NCI-H2029 (cell line): ENCODE measurements at places on chromosomes 11 and 22.

DNA sequence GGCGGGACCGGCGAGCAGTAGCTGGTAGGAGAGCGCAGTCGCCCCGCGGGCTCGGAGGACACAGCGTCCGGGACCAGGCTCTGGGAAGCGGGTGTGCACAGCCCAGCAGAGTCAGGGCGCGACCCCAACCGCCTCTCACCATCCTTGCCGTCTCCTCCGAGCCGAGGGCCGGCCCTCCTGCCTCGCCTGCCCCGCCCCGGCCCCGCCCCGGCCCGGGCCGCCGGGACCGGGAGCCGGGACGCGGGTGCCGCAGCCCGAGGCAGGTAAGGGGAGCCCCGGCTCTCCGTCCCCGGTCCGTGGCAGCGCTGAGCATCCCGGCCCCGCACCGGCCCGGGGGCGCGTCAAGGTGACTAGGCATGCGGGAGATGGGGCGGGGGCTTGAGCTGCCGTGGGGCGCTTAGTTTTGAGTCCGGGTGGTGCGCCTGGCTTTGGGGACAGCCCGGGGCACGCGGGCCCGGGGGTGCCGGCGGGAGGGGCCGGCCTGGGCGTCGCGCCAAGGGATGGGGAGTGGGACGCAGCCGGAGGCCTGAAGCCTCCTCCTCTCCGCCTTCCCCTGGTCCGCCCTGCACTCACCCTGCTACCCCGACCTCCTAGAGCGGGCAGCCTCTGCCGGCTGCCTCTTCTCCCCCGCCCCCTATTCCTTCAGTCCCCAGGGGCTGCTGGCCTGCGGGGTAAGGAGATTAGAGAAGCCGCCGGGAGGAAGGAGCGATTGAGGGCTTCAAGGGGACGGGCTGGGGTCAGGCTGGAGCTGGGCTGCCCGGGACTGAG, at the start of gene ABCG4:
Gene ABCG4, plus strand, starts transcription at position 35 of the 768 bp plus-strand sequence. CDS start 914 bp downstream, outside the sequence.
- no peak for DNase-seq

- no peak for DNase-seq
Observed at GRCh38 chr22:22424210-22424800, 84.2 kb downstream of the ZNF280B start.

DNA sequence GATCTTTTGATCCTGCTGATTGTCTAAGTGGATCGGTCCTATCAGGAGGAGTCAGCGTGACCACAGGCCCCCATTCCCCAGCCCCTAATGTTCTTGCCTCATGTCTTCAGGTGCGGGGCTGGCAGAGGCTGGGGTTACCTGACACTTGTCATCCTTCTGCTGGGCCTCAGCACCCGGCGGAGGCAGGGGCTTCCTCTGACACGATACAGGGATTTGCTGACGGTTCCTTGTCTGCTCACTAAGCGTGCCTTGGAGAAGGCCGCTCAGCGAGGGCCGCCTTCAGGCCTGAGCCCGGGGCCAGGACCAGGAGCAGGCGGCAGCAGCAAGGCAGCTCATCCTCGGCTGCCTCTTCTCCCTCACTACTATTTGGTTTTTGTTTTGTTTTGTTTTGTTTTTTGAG, 45.7 kb upstream of the KCNQ1OT1 start:
- DNase-seq: no peak

- no peak for DNase-seq
Observed at GRCh38 chr11:197741-198235, 4.9 kb downstream of the SCGB1C1 start.

- DNase-seq: no peak
Observed at GRCh38 chr11:95924414-95924760, 480 bp upstream of the MTMR2 start.

DNA sequence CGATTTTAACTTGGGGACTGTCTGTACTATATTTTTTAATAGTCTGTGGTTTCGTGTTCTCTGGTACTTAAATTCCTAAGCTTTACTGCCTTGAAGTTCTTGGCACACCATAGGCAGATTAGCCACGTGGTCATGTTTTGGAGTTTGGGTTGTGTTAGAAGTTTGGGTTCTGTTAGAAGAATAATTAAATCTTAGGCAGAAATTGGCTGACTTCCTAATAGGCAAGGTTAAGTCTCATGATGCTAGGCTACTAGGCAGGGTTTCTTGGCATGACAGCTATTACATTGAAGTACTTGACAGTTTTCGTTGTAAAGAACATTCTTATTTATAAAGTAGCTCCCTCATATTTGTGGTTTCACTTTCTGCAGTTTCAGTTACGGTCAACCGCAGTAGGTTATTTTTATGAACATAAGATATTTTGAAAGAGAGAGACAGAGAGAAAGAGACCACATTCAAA, 30.0 kb upstream of the MMP7 start:
- no peak for DNase-seq

GRCh38 chr11:85961930-85962363, 106.8 kb downstream of the CCDC83 start:
- peak; percentile 65 for DNase-seq

DNA sequence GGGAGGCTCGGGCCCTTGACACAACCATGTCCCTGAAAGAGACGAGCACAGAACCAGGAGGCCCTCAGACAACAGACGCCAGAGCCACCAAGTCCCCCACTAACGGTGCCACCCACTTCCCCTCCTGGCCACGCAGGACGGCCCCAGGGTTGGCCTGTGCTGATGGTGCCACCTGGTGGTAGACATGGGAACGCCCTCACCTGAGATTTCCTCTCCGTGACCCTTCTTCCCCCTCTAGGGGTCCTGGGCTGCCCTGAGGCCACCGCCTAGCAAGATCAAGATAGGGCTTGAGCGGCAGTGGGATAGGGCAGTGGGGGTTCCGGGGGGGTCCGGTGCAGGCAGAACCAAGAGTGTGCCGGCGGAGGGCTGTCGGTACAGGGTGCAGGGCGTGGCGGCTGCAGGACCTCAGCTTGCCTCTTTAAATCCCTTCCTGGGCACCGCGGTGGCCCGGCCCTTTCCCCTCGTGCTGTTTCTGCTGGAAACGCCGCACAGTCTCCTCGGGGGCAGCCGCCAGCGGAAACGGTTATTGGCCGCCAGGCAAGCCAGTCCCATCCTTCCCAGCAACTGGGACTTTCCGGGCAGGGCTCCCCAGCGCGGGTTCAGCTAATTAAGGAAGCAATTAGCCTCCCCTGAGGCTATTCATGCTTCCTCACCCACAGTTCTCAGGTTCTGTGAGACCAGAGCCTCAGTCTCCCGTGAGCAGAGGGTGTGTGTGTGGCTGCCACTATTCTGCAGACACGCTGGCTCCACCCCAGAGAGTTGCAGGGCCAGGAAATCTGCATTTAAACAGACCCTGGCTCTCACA, 5.5 kb upstream of the NFAM1 start:
- peak; percentile 25 for DNase-seq

DNA sequence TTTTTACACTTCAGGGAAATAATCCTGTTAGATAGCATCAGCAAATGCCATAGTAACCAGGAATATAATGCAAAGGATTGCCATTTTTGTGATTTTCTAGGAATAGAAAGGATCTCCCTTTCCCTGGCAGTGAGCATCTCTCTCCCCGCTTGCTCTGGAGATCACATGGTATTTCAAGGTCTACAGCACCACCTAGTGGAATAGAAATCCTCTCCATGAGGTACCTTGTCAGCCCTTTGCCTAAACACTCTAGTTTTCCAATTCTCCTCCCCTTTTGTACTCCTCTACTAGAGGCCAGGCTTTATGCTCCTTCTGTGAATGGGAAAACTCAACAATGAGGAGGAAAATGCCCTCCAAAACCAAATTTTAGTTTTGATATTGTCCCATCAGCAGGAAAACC, 78.4 kb downstream of the XRRA1 start:
- DNase-seq: peak; percentile 18

GRCh38 chr22:26707090-26707489, 49.7 kb downstream of the MIAT start:
- DNase-seq: no peak

DNA sequence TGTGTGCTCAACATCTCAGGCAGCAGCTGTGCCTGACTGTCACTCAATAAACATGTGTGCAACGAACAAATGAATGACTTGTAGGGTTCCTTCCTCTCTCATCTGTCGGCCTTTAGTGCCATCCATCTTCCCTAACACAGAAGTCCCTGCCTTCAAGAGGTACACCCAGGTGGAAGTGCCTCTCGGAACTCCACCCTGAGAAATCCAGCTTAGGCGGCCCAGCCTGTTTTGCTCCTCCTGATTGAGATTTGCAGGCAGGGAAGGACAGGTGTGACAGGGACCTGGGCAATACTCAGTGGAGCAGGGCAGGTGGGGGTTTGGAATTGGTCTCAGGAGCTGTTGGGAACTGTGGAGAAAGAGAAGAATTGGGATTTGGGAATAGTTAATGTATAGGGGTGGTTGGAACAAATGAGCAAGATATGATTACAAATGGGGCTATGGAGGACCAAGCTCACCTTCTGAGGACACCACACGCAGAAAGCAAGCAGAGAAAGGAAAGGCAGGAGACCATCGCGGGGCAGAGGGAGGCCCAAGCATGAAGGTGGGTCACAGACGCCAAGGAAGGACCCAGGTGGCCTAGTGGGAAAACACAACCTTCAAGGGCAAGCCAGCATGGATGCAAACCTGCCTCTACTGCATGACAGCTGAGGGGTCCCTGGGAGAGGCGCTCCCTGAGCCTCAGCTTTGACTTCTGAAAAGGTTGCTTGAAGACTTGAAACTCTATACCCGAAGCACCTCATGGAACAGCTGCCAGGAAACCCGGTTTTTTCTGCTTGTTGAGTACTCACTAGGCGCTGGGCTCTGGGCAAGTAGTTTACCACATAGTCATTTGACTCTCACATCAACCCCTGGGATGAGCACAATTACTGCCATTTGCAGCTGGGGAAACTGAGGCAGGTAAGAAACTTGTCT, 40.9 kb upstream of the ANO1 start:
- no peak for DNase-seq

DNA sequence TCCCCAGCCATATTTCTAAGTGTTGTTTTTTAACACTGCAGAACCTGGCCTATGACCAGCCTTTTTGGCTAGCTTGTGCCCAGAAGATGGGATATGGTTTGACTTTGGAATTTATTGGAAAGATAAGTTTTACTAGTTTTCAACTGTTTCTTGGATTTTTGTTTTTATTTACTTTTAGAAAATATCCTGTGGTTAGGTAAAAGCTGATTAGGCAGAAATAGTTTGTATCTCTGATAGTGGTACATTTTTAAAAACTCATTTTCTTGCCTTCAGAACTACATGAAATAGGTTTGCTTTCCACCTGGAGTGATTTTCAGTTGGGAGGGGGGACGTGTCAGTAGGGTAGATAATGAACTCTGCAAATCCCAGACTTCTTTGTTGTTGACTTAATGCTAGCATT, 91.3 kb upstream of the RASSF10 start:
- DNase-seq: no peak

DNA sequence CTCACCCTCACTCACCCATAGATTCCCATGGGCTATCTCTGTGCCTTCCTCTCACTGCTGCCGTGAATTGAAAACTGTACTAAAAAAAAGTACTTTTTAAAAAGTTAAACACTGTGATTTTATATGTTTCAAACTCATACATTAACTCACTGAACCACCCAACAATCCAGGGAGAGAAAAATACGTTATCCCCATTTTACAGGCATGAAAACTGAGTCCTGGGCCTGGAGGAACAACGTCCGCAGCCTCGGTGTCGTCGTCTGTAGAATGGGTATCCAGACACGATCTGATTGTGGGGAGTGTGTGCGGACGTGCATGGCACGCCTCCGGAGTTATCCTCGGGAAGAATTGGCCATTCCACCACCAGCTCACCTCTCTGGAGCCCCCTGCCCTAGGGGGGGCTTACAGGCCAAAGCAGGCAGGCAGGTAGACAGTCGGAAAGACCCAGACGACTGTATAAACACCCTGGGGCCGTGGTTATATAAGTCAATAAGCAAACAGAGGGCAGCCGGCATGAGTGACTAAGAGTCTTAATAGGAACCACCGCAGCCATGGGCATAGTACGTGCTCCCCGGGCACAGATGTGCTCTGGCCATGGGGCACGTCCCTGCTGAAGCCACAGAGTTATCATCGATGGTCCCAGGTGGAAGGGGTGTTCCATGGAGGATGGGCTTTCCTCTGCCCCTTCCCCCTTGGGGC, 7.1 kb upstream of the PDGFB start:
- no peak for DNase-seq

DNA sequence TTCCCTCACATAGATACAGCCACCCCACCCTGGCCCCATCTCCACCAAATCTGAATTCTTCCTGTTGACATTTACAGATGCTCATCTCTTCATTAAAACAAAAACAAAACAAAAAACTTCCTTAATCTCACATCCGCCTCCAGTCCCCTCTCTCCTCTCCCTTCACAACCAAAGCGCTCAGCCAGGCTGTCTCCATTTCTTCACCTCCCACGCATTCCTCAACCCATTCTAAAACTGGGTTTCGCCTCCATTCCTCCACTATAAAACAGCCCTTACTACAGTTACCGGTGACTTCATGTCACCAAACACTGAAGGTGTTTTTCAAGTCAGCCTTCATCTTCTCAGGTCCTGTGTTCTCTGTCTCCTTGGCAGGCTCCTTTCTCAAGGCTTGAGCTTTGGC, 9.6 kb downstream of the BACE1-AS start:
- no peak for DNase-seq

- DNase-seq: no peak
Observed at GRCh38 chr22:27383896-27384295, 417.7 kb downstream of the MN1 start.

DNA sequence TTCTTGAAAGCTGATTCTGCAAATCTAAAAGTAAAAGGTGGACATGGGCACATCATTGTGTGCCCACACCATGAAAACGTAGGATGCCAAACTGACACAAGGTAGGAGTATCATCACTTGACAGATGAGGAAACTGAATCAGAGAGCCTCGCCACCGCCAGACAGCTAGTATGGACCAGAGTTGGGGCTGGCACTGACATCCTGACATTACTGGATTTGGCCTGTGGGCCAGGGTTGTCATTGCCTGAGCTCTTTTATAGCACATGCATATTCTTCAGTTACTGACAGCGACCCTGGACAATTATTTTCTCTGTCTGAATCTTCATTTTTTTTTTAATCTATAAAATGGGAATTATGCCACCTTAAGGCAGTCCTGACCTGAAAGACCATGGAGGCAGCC, 16.5 kb downstream of the USP35 start:
- no peak for DNase-seq

DNA sequence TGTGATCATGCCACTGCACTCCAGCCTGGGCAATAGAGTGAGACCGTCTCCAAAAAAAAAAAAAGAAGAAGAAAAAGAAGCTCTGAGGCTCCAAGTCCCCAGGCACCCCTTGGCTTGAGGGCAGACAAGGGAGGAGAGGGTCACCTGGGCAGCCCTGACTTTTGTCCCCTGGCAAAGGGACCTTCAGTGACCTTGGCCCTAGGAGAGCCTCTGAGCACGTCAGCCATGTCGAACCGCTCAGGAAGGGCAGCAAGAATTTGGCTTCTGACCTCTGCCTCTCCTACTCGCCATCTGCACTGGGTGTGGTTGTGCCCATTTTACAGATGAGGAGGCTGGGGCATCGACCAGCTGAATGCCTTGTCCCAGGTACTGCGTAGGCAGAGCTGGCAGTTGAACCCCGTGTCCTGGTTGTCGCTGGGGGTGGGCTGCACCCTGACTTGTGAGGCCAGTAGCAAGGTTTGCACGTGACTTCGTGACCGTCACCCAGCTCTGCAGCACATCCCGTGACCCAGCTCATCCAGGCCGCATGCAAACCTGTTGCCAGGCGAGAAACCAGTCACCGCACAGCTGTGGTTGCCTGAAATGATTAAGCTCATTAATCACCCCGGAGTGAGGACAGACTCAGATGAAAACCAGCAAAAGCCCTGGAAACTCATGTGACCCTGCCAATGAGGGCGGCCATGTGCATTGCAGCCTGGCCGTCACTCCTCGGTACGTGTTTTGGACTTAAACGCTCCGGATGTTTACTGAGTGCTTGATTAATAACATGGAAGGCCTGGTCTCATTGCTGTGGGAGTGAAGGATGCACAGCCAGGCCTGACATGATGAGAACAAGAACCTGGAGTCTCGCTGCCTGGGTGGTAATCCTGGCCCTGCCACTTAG, 47.7 kb upstream of the PPP6R3 start:
- DNase-seq: no peak

GRCh38 chr11:78954261-78954660, 379.6 kb upstream of the NARS2 start:
- DNase-seq: no peak
